ENCODE measurements at places on chromosomes 2 and 18.

- peak; percentile 20 for DNase-seq
Observed at GRCh38 chr18:3262234-3263131, 550 bp downstream of the MYL12B start.

GRCh38 chr2:88481691-88482336, 29.3 kb upstream of the FOXI3 start:
- no peak for DNase-seq

DNA sequence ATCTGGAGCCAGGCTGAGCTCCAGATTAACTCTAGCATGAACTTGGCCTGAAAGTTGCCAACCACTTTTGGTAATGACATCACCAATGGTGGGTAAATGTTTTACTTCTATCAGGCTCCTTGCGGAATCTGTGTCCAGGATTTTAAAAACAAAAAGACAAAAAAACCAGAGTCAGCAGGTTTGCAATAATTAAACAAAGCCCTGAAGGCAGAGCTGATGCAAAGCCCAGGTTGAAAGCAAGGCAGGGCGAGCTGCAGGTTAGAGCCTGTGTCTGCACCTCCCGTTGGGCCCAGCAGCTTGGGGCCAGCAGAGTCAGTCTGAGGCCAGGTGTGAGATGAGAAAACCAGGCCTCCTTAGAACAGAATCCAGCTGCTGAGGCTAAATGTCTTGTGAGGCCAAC, 29.1 kb upstream of the ALK start:
- DNase-seq: no peak

- DNase-seq: no peak
Observed at GRCh38 chr2:197674060-197674459, 1.3 kb downstream of the RFTN2 start.

GRCh38 chr2:17441790-17442189, 76.5 kb downstream of the RAD51AP2 start:
- no peak for DNase-seq

DNA sequence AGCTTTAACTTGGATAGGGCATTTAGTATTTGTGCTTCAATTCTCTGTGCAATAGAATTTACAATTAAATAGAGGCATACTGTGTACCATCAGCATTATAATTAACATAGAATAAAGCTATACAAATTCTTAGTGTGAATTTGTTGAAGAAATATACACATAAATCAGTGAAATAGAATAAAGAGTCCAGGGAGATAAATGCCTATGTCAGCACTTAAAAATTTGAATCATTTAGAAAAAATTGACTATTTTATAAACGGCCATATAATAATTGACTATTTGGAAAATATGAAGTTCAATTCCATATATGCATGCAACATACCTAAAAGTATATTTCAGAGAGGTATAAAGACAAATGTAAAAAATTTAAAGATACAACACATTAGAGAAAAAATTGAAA, 348.7 kb downstream of the NR4A2 start:
- no peak for DNase-seq

GRCh38 chr2:214699236-214699635, 110.2 kb downstream of the BARD1 start:
- DNase-seq: no peak

GRCh38 chr2:206993964-206994363, 54.6 kb downstream of the CPO start:
- no peak for DNase-seq

DNA sequence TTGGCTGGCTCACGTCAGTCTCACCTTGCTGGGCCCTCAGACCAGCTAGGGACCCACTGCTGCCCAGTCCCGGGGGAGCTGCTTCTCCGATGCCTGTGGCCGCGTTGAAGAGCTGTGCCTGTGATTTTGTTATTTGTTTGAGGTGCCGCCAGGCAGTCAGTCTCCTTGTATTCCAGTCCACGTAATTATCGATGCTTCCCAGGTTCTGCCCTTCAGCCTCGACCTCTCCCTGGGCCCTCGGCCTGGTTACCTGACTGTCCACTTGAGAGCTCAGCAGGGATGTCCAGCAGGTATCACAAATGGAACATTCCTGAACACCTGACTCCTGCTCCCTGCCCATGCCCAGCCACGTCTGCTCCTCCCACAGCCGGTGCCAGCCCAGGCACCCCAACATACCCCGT, 195.9 kb upstream of the HS6ST1 start:
- no peak for DNase-seq

- DNase-seq: no peak
Observed at GRCh38 chr2:202064881-202065230, 8.2 kb upstream of the KIAA2012 start.

- DNase-seq: no peak
Observed at GRCh38 chr18:25443776-25444175, 91.8 kb upstream of the ZNF521 start.

GRCh38 chr2:196170213-196170605, 1.2 kb downstream of the STK17B start:
- DNase-seq: no peak

GRCh38 chr2:150376553-150377335, 110.7 kb downstream of the RND3 start:
- DNase-seq: no peak

GRCh38 chr2:127984551-127984950, 43.3 kb downstream of the SAP130 start:
- no peak for DNase-seq
